ENCODE measurements at places on chromosomes 6 and 20.

DNA sequence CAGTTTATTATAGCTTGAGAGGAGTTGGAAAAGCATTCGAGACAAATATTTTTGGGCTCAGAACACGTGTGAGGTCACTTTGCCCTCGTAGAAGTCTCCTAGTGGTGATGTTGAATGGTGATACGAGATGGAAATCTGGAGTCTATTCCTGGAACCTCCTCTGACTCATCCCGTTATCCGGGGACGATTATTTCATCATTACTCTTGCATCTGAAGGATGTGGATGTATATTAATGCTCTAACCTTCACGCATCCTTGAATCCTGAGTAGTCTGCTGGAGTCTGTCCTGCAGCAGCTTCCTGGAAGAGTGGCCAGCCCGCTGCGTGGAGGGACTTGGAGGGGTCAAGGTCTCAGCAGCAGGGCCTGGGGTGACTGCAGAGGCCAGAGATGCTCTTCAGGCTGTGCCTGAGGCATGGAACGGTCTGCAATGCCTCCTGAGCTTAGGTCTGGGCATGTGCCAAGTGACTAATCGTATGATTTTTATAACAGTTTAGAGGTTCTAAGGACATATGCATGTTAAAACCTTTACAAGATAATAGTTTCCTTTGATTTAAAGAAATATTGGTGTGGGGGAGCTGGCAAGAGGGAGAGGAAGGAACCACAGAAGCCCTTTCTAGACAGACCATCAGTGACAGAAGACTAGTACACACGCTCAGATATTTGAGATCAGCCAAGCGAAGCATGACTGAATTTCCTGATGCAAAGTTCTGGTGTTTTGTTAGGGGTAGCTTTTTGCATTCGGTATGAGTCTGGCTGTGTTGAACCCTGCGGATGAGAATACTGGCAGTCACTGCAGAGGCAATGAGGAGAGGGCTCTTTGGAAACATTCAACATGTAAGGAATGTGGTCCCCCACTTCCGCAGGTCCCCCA lies 400.2 kb downstream of the QKI start:
- DNase-seq: peak; percentile 90

GRCh38 chr6:96626759-96627364 lies 63.9 kb downstream of the FHL5 start:
- peak; percentile 3 for DNase-seq

GRCh38 chr6:23081701-23082100 lies 512.3 kb downstream of the HDGFL1 start:
- peak; percentile 13 for DNase-seq

DNA sequence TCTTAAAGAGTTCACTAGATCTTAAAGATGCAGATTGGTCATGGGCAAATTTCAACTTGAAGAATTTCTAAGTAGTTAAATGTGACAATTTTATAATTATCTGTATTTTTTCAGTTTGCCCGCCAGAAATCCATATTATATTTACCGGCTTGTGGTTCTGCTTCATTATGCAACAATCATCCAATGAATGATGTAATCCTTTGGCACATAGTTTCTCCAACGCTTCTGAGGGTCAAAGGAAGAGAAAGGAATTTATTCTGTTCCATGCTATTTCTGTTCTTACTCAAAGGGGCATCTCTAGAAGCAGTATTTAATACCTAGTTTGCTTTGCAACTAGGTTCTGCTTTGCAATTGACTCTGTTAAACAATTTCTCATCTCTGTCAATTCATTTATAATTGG lies 359.3 kb upstream of the PLCB4 start:
- no peak for DNase-seq

DNA sequence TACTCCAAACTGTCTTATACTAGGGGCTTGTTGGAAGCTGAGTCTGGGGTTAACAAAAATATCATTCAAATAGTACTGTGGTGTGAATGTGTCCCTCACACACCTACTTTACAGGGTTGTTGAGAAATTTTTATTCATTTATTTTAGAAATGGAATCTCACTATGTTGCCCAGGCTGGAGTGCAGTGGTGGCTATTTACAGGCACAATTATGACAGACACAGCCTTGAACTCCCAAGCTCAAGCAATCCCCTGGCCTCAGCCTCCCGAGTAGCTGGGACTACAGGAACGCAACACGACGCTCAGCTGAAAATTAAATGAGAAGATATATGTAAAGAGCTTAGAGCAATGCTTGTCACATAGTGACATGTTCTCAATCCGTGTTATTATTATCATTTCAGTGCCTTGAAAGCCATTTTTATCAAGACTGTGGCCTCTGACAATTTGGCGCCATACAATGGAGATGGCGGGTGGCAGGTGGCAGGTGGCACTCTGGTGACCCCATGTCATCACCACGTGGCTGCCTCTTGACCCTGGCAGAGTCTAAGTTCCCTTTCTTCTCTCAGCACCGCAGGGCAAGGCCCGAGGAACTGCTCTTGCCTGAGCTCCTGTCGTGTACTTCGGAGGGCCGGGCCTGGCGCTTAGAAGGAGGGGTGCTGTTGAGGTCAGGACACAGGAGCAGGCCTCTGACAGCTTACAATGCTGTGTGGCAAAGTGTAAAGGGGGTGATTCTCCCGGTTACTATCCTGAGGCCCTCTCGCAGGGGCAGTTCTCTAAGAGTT lies 64.5 kb downstream of the STX11 start:
- DNase-seq: no peak

- DNase-seq: no peak
Observed at GRCh38 chr6:20180935-20181334, 31.3 kb downstream of the MBOAT1 start.

DNA sequence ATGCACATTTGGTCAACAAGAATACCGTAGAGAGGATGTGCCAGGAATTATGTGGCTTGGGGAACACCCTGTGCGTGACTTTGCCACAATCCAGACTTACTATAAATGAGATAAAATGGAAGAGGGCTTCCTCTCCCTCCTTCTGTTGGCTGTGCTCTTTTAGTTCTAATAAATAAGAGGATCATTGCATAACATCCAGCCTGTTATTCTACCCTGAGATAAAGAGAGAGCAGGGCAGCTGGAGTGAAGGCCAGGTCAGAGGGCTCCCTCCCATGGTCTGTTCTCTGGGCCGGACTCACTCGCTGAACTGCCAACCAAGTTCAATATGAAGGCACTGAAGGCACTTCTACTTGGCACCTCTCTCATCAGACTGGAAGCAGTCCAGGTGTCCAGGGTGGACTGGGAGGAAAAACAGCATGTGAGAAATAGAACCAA lies 91.7 kb downstream of the MTFR2 start:
- DNase-seq: no peak

GRCh38 chr6:118784641-118785164 lies 109.2 kb upstream of the ASF1A start:
- DNase-seq: peak; percentile 27

DNA sequence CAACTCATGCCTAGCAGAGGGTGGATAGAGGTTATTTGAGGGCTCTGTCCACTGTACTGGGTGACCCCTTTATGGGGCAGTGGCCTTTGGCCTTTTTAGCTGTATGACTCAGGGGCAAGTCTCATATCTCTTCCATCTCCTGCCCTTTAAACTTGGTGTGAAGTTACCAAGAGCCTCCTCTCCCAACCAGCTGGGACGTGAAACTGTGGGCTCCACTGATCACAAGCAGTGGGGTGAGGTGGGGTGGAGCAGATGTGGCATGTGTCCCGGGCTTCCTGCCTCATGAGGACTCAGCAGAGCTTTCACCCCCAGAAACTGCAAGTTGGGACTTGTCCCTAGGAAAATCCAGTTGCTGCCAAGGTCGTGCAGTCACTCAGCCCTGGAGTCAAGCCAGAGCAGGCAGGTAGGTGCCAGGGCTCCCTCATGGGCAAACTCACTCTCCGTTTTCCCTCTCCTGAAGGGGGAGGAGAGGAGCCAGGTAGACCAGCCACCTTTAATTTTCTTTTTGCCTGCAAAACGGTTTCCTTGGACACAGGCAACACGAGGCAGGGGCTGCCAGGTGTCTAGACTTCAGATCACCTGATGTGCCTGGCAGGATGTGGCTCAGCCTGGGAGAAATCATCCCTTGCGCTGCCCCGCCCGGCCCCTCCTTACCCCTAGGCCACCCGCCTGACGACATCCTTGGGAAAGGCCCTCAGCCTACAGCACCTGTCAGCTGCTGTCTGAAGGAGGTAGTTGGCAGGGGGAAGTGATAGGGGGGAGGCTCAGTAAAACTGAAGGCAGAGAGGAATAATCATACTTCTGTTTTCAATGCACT lies 4.0 kb downstream of the CDKN1A start:
- DNase-seq: peak; percentile 54

- no peak for DNase-seq
Observed at GRCh38 chr6:72619883-72620696, 1.8 kb upstream of the KCNQ5 start.
